ENCODE measurements at places on chromosomes 3 and 15.

DNA sequence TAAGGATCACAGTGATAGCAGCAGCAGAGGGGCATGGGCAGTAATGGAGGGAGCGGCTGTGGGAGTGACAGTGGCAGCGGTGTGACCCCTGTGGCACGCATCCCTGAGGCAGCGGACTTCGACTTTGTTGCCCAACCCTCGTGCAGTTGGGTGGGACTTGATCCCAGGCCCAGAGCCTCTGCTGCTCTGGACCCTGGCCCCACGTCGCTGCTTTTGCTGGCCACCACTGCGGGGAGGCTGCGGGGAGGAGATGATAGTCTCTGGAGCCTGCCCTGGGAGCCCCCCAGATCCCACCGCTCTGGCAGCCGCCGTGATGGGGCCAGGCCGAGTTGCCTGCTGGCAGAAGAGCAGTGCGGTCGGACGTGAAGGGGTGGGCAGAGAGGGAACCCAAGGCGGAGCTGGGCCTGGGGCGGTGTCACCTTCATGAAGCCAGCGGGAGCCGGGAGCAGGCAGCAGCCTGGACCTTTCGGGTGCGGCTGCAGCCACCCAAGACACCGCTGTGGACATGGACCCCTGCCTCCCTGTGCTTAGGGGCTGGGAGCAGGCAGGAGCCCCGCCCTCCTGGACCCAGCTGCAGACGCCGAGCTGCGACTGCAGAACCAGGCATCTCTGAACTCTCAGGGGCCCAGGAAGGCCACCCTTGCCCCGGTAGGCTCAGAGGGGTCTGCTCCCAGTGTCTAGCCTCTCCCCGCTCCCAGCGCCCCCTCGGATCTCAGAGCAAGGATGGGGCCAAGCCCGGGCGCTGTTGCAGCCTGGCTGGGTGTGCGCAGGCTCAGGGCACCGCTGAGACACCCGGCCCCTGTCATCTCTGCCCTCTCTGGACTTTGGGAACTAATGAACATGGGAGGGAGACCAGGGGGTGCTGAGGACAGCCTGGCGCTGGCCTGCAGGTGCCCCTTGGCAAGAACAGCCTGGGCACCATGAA is 38.3 kb downstream of the COMMD2 start:
- DNase-seq = no peak

DNA sequence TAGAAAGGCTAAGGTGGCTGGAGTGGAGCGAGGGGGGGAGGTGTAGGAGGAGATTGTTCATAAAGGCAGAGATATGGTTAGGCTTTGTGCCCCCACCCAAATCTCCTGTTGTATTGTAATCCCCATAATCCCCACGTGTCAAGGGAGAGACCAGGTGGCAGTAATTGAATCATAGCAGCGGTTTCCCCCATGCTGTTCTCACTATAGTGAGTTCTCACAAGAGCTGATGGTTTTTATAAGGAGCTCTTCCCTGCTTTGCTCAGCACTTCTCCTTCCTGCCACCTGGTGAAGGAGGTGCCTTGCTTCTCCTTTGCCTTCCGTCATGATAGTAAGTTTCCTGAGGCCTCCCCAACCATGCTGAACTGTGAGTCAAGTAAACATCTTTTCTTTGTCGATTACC is 64.7 kb upstream of the CFAP161 start:
- DNase-seq = no peak

GRCh38 chr15:98282656-98283332 is 322.3 kb downstream of the ARRDC4 start:
- no peak for DNase-seq

- no peak for DNase-seq
Measured at GRCh38 chr15:68353421-68354135, 76.0 kb downstream of the FEM1B start.

GRCh38 chr3:59313365-59313764 is 263.5 kb upstream of the CFAP20DC start:
- DNase-seq = peak; percentile 38

GRCh38 chr3:11643201-11643603 is 513 bp downstream of the VGLL4 start:
- DNase-seq = peak; percentile 14

- no peak for DNase-seq
Measured at GRCh38 chr3:194034346-194035336, 101.3 kb upstream of the HES1 start.

- DNase-seq = no peak
Measured at GRCh38 chr3:152574461-152575079, 260.4 kb upstream of the P2RY1 start.
